Activated T-cell treated with anti-CD3 and anti-CD28 coated beads, Interleukin-2, amount 50 U/mL, for 72 hours (primary cell): ENCODE measurements at places on chromosomes 1 and 21. TPM values are rescaled to one million over a fixed set of nuclear protein-coding genes. Genes with fewer than 3 reads are reported as not detected.

- DNase-seq, result no peak
These were observed 27.8 kb upstream of the PIGC start for GRCh38 chr1:172471666-172472065.

- no peak for DNase-seq
These were observed 14.1 kb downstream of the ZBTB18 start for GRCh38 chr1:244065063-244065793.

DNA sequence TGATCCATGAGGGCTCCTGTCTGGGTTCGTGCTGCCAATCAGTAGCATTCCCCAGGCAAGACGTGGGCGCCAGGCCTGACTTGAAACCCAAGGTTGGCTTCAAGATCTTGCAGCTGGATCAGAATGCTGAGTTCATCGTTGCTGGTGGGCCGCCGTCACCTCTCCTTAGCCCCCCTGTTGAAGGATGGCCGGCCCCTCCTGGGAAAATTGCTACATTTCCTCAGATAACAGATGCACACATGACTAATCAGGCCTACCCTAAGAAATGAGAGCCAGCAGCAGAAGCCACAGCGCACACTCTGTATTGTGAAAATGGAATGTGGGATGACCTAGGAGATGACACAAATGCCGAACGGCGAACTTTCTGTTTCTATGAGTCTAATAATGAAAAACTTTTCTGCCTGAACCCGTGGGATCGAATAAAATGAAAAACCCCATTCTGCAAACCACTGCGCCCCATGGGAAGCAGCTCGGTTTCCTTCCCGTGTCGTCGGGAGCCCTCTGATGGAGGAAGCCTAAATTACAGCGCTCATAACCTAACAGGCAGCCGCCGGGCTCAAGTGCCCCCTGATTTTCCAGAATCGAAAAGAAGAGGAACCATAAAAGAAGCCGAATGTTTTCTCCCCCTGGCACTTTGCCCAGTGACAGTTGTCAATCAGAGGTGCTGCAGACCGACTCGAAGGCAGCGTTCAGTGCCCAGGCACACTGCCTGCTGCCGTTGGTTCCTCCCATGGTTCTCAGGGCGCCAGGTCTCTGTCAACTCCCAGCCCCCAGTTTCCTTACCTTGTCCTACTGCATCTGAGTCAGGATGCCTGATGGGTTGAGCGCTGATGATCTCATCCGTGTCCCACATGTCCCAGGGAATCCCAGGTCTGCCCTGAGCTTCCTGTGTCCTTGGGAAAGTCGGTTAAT lies 38.2 kb upstream of the H6PD start:
- peak; percentile 75 for DNase-seq

DNA sequence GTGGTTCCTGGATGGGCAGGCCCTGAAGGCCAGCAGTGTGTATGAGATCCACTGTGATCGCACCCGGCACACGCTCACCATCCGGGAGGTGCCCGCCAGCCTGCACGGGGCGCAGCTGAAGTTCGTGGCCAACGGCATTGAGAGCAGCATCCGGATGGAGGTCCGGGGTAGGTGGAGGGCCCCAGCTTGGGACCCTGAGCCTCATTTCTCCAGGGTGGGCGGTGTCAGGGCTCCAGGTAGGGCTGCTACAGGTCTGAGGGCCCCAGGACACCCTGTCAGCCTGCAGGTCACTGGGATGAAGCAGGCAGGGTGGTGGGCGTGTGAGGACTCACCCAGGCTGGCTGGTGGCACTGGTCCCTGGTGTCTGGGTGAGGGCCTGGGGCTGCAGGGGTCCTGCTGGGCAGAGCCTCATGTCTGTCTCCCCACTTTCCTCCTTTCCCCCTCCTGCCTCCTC lies 7.8 kb downstream of the OBSCN start:
- DNase-seq, result no peak

GRCh38 chr1:58857680-58858673 lies 74.1 kb upstream of the JUN start:
- peak; percentile 39 for DNase-seq

GRCh38 chr1:245877976-245878375 lies 629.1 kb downstream of the SMYD3 start:
- DNase-seq, result no peak

DNA sequence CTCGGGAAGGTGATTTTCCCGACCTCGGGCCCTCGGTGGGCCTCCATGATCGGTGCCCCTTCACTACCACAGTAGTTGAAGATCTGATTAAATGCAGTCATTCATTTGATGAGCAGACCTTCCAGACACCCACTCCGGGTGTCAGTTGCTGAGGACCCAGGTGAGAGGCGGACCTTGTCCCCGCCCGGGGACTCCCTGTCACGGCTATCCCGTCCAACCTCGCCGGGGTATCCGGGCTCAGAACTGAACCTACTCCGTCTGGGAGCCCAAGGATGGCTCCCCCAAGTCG lies 22.6 kb downstream of the RNU1-3 start:
- DNase-seq, result no peak

DNA sequence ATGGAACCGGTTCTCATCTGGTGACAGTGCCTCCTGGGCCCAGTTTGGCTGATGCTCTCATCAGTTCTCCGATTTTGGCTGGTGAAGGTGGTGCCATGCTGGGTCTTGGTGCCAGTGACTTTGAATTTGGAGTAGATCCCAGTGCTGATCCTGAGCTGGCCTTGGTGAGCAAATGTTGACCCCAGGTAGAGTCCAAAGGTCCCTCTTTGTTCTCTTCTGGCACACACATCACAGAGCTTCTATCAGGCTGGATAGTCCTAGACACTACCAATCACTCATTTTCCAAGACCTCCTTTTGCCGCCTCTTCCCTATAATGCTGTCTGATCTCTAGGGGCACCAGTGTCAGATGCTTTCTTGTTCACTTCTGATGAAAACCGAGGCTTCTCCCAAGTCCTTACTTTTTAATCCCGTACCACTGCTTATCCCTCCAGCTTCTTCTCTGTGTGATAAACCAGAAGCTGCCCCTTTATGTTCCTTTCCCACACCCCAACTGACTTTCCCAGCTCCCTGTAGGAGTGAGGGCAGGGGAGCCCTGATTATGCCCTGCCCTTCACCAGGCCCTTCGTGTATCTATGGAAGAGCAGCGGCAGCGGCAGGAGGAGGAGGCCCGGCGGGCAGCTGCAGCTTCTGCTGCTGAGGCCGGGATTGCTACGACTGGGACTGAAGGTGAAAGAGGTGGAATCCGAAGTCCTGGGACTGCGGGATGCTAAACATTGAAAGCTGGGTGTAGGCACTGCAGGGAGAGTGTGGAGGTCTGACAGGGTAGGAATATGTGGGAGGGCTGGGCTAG lies 11.1 kb downstream of the PSMD4 start:
- DNase-seq, result no peak

- no peak for DNase-seq
These were observed 123.1 kb upstream of the ADAR start for GRCh38 chr1:154730986-154731489.

DNA sequence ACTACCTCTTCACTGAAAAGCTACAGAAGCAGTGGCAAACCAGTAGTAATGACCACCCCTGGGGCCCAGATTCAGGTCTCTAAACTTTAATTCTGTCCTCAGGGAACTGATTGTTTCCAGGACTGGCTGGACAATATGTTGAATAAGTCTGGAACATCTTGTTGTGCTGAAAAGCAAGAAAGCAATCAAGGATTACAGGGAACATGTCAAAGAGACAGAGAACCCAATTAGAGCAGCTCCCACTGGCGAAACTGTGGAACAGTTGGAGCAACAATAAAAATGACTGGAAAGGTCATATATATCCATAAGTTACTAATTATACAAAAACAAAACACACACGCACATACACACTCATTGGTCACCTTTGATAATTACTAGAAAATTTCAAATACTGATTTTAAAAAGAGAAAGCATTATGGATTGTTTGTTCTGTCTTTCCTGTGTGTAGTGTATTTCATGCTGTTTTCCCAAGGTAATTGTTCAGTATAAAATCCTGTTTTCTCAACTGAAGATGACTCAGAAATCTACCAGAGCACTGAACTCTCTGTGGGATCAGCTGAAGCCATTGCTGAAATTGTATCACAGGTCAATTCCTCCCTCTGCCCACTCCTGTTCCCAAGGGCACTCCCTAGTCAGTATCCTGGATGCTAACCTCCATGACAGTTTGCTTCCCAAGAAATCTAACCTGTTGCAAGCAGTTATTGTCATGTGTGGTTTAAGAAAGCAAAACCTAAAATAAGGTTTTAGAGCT lies 83.6 kb upstream of the RGS1 start:
- no peak for DNase-seq

GRCh38 chr1:185719021-185719420 lies 15.2 kb upstream of the HMCN1 start:
- DNase-seq, result no peak

- DNase-seq, result peak; percentile 9
These were observed 29.2 kb upstream of the OR2B11 start for GRCh38 chr1:247487057-247487456.

DNA sequence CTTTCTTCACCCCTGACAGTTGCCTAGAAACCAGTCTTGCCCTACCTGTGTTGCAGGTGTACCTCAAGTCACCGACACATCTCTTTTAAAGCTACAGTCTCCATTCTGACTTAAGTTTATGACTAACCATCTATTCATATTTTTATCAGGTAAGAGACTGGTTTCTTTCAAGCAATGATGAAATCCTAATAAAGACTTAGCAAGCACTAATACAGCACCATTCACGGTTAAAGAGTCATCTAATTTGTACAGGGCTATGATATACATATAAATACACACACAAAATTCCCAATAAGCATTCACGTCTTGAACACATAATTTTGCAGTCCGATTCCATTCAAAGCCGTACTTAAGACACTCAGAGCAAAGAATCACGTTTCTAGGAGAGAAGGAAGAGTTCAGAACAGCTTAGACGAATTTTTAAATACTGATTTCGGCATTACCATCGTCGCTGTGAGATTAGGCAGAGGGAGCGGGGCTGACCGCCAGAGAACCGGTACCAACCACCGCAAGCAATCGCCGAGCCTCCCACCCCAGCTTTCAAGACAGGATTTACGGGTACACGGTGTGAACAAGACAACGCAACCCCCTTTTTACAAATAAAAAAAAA lies 943 bp downstream of the ERRFI1 start:
- no peak for DNase-seq

- DNase-seq, result no peak
These were observed 41.8 kb upstream of the PIGC start for GRCh38 chr1:172485626-172486025.

GRCh38 chr1:82978461-82979324 lies 1020.2 kb downstream of the TTLL7 start:
- DNase-seq, result no peak

- no peak for DNase-seq
These were observed 28.0 kb upstream of the NRDC start for GRCh38 chr1:51906306-51907078.

GRCh38 chr1:38741341-38741740 lies 118.2 kb downstream of the RRAGC start:
- no peak for DNase-seq

DNA sequence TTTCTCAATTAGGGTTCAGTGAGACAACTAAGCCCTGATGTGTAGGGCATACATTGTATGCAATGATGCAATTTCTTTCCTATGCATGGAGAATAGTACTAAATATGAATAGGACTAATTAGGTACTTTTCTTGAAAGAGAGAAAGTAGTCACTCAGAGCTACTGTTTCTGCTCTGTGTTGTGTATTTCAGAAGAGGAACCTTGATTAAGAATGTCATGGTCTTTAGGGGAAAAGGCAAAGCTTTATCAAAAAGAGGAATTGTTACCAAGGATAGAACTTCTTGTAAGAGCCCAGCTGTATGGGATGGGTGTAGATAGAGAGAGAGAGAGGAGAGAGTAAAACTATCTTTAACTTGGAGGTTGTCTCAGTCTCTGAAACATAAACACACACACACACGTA lies 49.1 kb downstream of the HLX start:
- no peak for DNase-seq

DNA sequence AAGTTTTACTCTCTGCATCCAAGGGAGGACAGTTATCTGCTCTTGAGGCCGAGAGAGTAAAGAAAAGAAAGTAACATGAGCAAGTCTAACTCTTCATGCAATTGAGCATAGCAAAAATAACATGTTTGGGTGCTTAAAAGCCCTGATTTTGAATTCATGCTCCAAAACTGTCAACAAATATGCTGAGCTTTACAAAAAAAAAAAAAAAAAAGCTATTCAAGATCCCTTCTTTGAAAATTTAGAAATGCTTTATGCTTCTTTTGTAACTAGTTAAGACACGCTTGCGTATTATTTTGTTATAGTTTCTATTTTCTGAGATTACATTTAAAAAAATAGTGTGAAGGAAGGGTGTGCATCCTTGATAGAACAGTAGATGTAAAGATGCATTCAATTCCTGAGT lies 1733.0 kb downstream of the MRPL39 start:
- DNase-seq, result no peak

GRCh38 chr1:26994020-26994786 lies 711 bp downstream of the TRNP1 start:
- peak; percentile 47 for DNase-seq

GRCh38 chr1:226804907-226805759 lies 65.3 kb upstream of the PSEN2 start:
- no peak for DNase-seq

GRCh38 chr1:154710106-154710505 lies 102.1 kb upstream of the ADAR start:
- DNase-seq, result no peak

- DNase-seq, result no peak
These were observed 45.4 kb upstream of the DIP2A start for GRCh38 chr21:46413365-46413696.

- DNase-seq, result peak; percentile 56
These were observed 19.4 kb downstream of the CLIC6 start for GRCh38 chr21:34688145-34688544.

DNA sequence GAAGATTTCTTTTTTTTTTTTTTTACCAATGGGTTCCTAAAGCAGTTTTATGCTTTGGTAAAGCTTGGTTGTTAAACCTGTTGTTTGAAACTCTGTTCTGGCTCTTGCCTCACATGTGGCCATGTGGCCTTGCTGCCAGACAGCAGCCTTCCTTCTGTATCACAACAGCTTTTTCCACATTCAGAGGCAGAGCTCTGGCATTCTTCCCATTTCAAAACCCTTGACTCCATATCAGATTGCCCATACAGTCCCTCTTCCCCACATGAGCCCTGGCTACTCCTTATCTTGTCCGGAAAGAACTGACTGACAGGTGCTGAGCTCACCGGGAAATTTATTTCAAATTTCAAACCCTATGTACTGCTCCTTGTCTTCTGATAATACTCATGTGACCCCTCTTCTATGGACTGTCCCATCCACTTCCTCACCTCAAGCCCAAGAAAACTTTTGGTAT lies 38.5 kb upstream of the LAX1 start:
- no peak for DNase-seq

CAPN8 gene
- total RNA-seq, result not detected

GOLPH3L gene
- 32.3 TPM for total RNA-seq

LIN9 gene
- 13.2 TPM for total RNA-seq

MLLT11 gene
- 5.6 TPM for total RNA-seq

GORAB gene
- 14.9 TPM for total RNA-seq

ERVH48-1 gene
- 0.31 TPM for total RNA-seq

GNAT2 gene
- total RNA-seq, result 0.17 TPM

PAQR6 gene
- total RNA-seq, result 9.6 TPM

PKN2 gene
- 28.1 TPM for total RNA-seq

UBXN10 gene
- total RNA-seq, result 0.93 TPM

CFHR3 gene
- total RNA-seq, result not detected

DPH2 gene
- 31.0 TPM for total RNA-seq

OR14A16 gene
- not detected for total RNA-seq

CFHR4 gene
- not detected for total RNA-seq
